ENCODE measurements at places on chromosomes 5 and 9.

GRCh38 chr5:1108023-1108864 lies 3.6 kb downstream of the SLC12A7 start:
- DNase-seq: no peak

- no peak for DNase-seq
These were observed 650.3 kb downstream of the SEMA5A start for GRCh38 chr5:8895599-8895998.

GRCh38 chr5:109191153-109191558 lies 218.6 kb downstream of the PJA2 start:
- no peak for DNase-seq

DNA sequence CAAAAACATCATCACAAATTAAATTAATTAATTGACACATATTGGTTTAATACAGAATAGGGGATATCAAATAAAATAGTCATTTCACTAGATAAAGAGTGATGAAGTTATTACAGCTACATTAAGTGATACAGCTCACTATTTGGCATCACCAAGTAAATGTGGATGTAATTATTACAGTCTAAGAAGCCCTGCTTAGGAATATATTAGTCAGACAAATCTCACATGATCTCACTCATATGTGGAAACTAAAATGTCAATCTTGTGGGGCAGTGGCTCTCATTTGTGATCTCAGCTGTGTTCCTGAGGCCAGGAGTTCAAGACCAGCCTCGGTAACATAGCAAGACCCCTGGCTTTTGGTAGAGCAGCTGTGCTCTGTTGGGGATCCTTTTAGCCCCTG lies 233.4 kb upstream of the RGMB start:
- no peak for DNase-seq

GRCh38 chr5:146647656-146648199 lies 131.7 kb upstream of the GPR151 start:
- no peak for DNase-seq

GRCh38 chr5:110836851-110837250 lies 98.0 kb downstream of the SLC25A46 start:
- DNase-seq: no peak

GRCh38 chr5:103291606-103292005 lies 33.0 kb downstream of the MACIR start:
- no peak for DNase-seq

GRCh38 chr5:4191041-4191440 lies 595.4 kb downstream of the IRX1 start:
- DNase-seq: no peak

GRCh38 chr9:16060436-16061129 lies 507.7 kb downstream of the CCDC171 start:
- DNase-seq: no peak

- peak; percentile 28 for DNase-seq
These were observed 209.8 kb upstream of the ZNF462 start for GRCh38 chr9:106653213-106653612.

DNA sequence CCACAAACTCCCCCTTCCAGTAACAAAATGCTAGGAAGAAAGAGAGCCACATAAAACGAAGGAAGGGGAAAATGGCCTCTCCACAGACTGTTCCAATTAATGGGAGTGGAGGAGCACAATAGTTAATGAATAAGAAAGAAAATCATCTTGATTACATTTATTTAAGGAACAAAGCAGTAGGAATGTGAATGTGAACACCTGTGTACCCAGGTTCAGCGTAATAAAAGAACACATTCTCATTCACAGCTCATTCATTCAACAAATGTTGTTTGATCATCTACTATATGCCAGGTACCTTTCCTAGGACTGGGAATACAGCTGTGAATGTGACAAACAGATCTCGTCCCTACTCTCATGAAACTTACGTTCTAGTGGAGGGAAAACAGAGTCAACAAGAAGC lies 35.7 kb downstream of the SIL1 start:
- DNase-seq: no peak

DNA sequence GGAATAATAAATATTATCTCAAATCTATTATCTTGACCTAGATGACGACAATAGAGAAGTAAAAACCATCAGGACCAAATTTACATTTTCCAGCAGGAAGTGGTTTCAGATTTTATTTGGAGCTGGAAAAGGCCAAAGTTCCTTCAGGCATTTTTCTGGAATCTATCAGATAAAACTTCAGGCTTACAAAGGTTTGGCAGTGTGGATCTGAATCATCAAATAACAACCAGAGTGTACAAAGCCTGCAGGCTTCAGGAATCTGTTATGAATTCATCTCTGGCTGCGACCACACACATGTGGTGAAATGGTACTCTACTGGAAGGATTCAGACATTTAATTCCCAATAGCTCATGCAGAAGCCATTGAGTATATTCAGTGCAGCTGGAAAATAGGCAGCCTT lies 726.4 kb upstream of the GRAMD2B start:
- peak; percentile 95 for DNase-seq
